ENCODE measurements at places on chromosomes 6 and 20.
A peak's percentile ranks its signal among the peaks of the same experiment; 100 is the strongest.

GRCh38 chr20:37494796-37495195, 26.3 kb upstream of the NNAT start:
- DNase-seq = no peak

GRCh38 chr6:75244063-75244584, 523 bp upstream of the COX7A2 start:
- DNase-seq = no peak

DNA sequence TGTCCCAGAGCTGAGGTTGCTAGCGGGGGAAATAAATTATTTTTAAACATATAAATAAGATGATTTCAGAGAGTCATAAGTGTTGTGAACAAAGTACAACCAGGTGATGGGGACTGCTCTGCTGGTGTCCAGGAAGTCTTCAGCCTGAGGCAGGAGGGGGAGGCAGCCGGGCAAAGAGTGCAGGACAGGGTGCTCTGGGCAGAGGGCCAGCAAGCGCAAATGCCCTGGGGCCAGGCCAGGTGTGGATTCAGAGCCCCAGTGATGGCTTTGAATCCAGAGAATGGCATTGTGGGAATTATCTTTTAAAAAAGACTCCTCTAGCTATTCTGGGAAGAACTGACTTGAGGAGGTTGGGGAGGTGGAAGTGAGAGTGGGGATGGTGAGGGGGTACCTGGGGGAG, 1.6 kb downstream of the CLPSL1 start:
- no peak for DNase-seq

DNA sequence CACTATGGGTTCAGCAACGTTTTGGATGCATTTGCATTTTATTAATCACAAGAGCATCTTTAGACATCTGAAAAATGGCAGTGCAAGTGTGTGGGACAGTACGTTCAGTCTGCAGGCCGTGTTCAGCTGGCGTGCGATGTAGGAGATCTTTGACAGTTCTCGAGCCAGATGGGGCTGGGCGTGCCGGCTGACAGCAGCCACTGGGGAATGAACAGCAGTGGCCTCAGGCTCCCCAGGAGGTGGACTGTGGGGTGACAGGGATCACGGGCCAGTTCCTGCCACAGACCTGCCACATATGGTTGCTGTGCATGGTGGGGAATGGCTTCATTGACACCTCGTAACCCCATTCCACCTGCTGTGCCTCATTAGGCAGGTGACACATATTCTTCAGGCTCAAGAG, 16.4 kb upstream of the MLN start:
- DNase-seq = no peak

DNA sequence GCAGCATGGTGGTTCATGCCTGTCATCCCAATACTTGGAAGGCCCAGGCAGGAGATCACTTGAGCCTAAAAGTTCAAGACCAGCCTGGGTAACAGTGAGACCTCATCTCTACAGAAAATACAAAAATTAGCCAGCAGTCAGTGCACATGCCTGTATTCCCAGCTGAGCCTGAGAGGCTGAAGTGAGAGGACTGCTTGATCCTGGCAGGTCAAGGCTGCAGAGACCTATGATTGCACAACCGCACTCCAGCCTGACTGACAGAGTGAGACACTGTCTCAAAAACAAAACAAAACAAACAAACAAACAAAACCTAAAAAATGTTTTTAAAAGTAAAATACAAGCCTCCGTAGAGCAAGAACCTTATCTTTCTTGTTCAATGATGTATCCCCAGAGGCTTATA, 6.0 kb downstream of the CEP85L start:
- DNase-seq = no peak

DNA sequence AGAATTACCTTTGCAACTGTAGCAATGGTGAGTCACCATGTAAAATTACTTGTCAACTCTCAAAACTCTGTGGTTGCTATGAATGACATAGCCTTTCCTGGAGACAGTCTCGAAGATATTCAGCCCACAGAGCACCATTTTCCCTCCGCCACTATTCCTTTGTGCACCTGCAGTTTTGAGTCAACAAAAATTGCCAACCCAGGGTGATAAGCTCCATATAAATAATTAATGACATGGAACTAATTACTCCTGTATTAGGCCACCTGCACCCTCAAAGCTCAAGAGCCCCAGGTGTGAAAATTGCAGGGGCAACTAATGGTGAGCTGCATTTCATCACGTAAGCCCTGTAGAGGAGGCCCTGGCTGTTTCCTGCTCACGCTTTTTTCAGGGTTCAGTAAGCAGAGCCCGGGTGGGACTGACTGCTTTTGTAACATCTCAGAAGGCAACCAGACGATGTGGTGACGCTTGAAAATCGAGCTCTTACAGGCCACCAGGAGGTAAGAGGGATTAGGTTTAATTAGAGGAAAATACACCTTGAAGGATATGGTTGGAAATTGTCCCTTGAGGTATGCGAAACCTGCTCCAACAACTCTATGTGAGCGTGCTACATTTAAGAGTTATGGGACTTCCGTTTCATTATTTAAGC, 70.8 kb downstream of the BMP2 start:
- DNase-seq = no peak

DNA sequence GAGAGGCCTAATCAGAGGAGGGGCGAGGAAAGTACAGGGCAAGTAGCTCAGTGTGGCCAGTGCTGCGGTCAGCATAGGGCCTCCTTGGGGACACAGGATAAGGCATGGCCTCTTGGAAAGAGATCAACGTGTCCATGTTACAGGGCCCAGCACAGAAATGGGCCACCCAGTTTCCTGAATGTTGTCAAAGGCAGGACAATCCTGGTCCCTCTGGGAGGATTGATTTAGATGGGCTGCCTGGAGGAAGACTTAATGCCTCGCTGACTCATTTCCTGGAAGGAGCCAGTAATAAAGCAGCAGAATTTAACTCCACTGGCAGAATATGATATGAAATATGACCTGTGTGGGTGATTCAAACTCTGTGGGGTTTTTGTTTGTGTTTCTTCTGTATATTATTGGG, 16.6 kb downstream of the DDO start:
- peak; percentile 1 for DNase-seq

DNA sequence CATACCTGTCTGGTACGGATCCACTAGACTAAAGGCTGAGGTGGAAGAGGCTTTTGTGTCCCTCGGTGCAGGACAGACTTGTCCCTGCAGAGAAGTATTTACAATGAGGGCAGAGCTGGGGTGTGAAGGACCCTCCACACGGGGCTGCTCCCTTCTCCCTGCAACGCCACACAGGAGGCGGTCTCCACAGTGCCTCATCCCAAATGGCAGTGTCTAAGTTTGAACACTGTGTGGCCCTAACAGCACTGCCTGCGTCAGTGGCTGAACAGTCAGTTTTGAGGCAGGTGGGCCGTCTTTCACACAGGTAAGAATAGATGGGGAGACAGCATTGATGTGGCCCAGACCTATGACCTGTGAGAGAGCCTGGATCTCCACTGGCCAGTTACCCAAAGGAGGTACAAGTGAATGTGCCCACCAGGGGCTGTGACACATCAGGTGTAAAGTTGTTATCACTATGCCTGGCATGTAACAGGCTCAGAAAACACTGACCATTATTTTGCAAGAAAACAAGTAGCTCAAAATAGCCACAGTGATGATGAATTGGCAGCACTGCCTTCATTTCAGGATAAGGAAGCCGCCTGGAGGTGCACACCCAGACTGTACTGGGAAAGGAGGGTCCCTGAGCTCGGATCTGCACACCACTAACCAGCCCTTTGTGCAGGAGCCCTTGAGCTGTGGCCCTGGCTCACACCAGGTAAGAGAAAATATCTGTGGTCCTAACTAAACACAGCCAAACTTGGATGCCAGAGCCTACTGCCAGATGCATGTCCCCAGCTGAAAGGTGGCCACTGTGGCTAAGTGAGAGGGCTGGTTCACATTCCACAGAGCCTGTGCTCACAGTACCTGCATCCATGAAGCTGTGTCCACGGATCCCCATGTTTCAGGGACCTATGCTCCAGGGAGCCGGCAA, 246.7 kb downstream of the DLL1 start:
- no peak for DNase-seq

- no peak for DNase-seq
Observed at GRCh38 chr6:154382740-154383139, 26.1 kb upstream of the IPCEF1 start.

DNA sequence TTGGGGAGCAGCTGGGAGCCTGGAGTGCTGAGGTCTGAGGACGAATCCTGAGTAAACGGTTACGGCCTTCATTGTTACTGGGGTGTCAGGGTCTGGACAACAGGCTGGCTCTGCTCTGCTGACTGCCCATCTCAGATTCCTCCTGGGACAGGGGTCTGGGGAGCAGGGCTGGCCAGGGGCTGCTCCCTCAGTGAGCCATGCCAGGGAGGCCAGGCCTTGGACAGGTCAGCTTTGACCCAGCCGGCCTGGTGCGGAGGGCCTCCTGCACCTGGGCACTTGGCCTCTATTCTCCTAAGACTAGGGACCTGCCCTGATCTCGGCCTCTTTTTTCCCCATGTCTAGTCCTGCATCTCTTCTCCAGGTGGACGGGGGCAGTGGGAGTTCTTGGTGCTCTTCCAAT, 44.9 kb downstream of the MYT1 start:
- no peak for DNase-seq

DNA sequence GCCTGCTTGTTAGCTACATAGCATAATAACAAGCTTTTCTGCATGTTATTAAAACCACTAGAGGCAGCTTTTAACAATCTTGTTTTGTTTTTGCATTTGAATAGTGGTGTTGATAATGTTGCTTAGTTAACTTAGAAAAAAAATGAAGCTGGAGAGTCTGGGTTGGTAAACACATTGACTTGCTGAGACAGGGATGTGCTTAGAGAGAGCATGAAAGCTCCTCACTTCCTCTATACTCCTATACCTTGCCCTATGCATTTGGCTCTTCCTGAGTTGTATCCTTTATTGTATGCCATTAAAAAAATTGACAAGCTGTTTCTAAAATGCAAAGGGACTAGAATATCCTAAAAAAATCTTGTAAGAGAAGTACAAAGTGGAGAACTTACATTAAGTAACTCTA, 13.6 kb downstream of the FAM83B start:
- no peak for DNase-seq

DNA sequence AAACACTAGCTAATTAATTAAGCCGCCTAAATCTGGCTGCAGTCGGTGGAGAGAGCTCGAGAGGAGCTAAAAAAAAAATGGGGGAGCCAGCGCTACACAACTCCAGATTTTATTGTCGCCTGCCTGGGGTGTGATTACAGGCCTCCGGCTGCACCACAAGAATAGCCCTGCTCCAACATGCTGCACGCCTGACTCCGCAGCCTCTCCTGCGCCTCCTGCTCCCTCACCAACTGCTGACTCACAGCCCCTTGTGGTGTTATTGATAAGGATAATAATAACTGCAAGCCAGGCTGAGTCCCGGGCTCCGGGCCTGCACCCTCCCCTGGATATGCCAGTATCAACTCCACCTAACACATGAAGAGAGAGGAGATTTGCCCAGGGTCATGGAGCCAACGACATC, 16.8 kb downstream of the SIRPA start:
- no peak for DNase-seq

GRCh38 chr20:62183426-62184142, 756 bp downstream of the MTG2 start:
- DNase-seq = no peak

- DNase-seq = no peak
Observed at GRCh38 chr6:124028117-124028516, 224.5 kb downstream of the NKAIN2 start.

- DNase-seq = no peak
Observed at GRCh38 chr20:40687384-40688128, 1.5 kb downstream of the MAFB start.

- DNase-seq = no peak
Observed at GRCh38 chr6:328136-328670, 35.9 kb downstream of the DUSP22 start.

- DNase-seq = no peak
Observed at GRCh38 chr6:52160472-52161104, 25.6 kb upstream of the IL17A start.

DNA sequence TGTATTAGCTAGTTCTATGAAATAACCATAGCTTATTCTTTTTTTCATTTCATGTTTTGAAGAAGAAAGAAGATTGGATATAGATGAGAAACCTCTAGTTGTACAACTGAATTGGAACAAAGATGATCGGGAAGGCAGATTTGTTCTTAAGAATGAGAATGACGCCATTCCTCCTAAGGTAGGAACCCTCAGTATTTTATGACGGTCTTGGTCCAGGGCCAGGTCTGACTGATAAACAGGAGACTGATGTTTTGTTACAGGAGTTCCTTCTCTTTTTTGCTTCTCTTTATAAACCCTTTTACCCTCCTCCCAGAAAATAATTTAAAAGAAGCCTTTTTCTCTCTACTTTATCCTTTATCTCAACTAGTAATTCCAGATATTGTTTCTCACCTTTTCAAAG, 43.6 kb downstream of the AFDN start:
- DNase-seq = no peak

- no peak for DNase-seq
Observed at GRCh38 chr20:8909596-8909995, 159.3 kb upstream of the PLCB4 start.

- DNase-seq = no peak
Observed at GRCh38 chr20:308427-309038, 11.2 kb downstream of the ZCCHC3 start.

DNA sequence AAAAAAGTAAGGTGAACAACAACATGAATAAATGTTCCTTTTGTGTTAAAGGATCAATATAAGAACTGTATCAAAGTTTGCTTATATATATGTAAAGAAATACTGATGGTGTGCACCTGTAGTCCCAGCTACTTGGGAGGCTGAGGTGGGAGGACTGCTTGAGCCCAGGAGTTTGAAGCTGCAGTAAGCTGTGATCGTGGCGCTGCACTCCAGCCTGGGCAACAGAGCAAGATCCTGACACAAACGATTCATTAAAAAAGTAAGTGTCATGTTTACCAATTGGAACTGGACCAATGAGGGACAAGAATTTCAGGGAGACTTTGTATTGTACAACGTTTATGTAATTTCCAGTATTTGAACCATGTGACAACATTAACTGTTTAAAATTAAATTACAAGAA, 5.0 kb upstream of the PHF20 start:
- no peak for DNase-seq

DNA sequence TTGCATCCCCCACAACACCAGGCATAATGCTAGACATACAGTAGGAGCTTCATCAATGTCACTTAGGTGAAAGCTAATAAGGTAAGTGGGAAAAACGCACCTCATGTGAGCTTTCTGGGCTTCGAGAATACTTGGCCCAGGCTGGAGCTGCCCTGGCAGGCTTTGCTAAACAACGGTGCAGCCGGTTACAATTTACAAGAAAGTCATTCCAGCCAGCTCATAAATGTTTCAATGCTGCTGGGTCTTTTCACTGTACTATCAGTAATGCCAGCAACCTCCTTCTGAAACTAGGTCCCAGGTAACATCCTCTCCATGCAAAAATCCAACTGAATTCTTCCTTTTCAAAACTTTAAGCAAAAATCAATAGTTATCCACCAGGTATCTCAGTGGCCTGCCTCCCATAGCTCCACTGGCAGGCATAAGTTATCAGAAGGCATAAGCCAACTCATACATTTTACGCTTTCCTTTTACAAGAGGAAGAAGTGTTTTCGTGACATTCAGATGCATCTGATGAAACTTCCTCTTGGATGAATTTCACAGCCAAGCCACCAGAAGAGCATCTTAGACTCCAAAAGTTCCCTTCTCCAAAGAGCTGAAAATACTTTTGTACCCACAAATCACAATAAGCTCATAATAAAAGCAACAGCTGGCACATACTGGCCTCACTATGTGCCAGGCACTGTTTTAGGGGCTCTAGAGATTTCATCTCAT, 56.3 kb downstream of the RTN4IP1 start:
- no peak for DNase-seq

Data from amniotic stem cell (primary cell).